Astrocyte of the spinal cord (primary cell): ENCODE measurements at places on chromosomes 5 and 9.
A peak's percentile ranks its signal among the peaks of the same experiment; 100 is the strongest.

DNA sequence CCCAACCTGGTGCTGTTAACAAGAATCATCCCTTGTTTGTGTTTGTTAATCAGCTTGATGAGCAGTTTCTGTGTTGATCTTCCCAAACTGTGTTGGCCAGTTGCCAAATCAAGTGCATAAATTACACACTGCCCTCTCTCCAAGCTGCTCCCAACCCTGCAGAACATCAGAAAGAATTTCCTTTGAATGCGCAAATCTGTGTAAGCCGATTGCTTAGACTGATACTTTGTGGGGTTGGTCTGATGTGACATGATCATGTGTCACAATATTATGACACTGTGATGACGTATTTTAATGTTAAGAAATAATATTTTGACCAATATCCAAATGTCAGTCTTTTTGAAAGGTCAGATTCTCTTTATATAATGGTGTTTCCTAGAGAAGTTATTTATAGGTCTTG is 766.4 kb upstream of the WWC1 start:
- DNase-seq, result no peak

- no peak for DNase-seq
Measured at GRCh38 chr9:18692268-18692667, 218.3 kb downstream of the ADAMTSL1 start.

DNA sequence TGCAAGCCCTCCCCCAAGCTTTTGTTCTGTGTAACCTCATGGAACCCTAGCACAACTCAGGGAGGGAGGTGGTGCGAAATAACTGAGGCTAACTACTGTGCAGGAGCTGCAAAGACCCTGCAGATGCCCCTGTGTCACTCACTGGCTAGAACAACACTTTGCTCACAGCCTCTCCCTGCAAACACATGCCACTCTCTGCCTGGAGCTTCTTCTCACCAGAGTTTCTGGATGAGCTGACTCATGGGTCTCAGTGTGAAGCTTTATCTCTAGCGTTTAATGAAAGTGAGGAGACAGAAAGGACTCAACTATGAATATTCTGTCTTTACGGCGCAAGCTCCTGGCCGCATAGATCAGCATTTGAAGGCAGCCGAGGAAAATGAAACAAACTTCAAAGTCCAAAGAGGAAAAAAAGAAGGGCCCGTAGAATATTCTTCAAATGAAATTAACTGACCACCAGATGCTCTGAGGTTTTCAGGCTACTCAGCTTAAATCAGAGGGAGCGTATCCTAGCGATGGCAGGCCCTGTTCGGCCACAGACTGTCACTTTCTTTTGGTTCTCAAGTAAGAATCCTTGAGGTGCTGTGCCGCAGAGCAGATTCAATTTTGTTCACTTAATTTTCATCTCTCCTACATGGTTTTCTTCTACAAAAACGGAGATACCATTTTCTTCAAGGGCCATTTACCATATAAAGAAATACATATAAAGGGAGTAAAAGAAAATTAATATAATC is 77.7 kb upstream of the TAS2R1 start:
- DNase-seq, result no peak

- peak; percentile 47 for DNase-seq
Measured at GRCh38 chr5:122882831-122883230, 37.4 kb downstream of the SNX24 start.

GRCh38 chr5:56251918-56252553 is 18.9 kb upstream of the ANKRD55 start:
- DNase-seq, result no peak

DNA sequence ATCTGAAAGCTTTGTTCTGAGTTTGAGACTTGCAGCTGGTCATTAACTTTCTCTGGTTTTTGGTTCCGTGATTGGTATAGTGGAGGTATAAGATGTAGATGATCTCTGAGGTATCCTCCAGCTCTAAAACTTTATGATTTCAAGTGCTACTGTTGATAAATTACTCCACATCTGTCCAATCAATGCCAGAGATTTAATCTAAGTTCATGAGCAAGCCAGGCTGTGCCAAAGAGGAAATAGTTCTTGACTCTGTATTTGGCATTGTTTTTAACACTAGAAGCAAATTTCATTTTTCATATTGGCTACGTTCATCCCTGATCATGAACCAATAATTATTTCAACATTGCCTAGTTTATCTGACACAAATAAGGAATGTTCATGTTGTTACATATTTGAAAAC is 28.5 kb upstream of the CHD1 start:
- DNase-seq, result no peak

DNA sequence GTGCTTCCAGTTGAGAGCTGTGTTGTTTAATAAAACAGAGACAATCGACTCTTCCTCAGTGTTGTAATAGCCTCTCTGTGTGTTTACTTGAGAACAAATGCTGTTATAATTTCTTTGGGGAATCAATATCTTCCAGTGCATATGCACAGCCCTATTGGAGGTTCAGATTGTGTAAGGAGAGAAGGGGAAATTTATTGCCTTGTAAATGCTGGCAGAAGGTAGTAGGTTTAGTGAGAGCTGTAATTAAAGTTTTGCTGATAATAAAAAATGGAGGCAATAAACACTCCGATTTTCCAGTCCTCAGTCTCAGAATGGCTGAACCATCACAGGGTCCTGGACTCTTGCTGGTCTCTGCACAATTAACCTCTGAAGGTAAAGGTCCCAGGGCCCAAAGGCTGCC is 128.3 kb downstream of the C5orf15 start:
- DNase-seq, result no peak

DNA sequence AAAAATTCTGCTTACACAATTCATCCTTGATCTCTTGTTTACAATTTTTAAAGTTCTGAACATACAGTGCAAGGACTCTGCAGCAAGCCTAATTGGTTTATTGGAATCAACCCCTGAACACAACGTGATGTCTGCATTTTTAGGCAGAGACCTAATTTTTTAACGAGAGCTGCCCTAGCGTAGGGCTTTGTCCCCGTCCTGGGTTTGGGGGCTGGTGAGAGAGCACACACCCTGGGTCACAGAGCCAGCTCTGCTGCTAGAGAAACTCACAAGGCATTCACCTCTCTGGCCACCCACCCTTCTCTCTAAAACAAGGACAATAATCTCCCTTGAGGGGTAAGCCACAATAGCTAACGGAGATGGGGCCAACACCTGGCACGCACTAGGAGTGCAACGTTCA is 28.2 kb downstream of the SH3PXD2B start:
- no peak for DNase-seq

- peak; percentile 43 for DNase-seq
Measured at GRCh38 chr5:68331192-68332079, 115.9 kb downstream of the PIK3R1 start.

- no peak for DNase-seq
Measured at GRCh38 chr5:16881251-16881650, 54.8 kb downstream of the MYO10 start.

- no peak for DNase-seq
Measured at GRCh38 chr5:177507596-177508220, 1.9 kb downstream of the DOK3 start.

- no peak for DNase-seq
Measured at GRCh38 chr9:131864531-131864930, 124.7 kb upstream of the RAPGEF1 start.

DNA sequence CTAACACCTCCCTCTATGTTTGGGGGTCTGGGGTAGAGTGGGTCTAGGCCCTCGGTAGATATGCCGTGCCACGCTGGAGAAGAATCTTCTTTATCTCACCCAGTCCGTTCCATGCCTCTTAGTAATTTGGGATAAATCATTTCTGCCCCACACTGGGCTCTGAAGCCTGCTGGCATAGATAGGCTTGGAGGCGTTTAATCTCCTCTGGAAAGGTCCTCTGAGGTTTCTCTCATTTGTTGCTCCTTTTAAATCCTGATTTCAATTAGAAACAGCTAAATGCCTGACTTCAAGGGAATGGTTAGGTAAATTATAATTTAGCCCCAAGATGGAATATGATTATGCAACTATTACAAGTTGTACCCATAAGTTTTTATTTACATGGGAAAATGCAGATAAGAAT is 57.8 kb upstream of the AKNA start:
- DNase-seq, result no peak

DNA sequence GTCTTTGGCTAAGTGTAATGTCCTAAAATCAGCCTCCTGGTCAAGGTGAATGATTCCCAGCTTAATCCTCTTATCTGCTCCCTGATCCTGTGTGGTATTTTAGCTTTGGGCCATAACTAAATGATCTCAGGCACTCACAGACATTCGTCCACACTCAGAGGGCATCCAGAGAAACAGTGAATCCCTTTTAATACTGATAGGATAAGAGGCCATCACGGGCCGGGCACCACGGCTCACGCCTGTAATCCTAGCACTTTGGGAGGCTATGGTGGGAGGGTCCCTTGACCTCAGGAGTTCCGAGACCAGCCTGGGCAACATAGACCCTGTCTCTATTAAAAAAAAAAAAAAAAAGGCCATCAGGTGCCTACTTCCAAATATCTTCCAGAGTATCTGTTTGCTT is 6.3 kb downstream of the PDCL start:
- DNase-seq, result no peak

GRCh38 chr9:38154501-38155421 is 85.7 kb upstream of the SHB start:
- DNase-seq, result no peak

GRCh38 chr9:72579190-72579589 is 57.8 kb downstream of the TMC1 start:
- peak; percentile 60 for DNase-seq

DNA sequence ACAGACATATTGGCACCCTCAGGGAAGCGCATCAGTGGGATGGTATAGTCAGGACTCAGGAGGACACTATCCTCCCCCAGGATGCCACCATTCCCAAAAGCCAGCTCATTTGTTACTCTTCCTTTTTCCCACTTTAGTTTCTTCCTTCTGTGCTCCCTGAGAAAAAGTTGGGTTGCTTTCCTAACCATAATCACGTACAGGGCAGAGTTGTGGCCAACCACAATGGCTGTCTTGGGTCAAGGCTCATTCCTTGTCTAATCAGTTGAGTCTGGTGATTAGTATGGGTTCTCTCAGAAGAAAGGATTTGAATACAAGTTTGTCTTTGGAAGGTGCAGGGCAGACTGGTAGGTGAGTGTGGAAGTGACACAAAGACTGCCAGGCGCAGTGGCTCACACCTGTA is 26.6 kb upstream of the ATP6V1G1 start:
- peak; percentile 6 for DNase-seq

DNA sequence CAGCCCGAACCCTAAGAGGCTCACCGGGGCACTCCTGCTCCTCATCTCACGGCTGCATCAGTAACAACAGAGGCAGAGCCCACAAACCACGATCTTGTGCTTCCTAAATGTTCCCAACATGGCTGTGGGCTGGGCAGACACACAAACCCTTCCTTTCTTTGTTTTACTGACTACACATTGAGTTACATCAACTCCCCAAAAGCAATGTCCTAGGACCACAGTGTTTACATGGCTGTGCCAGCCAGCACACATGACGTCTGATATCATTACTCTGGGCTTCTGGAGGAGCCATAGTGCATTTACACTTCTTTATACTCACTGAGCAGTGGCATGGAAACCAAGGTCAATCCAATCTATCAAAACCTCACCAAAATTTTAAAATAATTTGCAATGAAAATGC is 101.4 kb downstream of the LHFPL2 start:
- peak; percentile 59 for DNase-seq

GRCh38 chr9:79617395-79617794 is 45.6 kb downstream of the TLE4 start:
- peak; percentile 69 for DNase-seq

DNA sequence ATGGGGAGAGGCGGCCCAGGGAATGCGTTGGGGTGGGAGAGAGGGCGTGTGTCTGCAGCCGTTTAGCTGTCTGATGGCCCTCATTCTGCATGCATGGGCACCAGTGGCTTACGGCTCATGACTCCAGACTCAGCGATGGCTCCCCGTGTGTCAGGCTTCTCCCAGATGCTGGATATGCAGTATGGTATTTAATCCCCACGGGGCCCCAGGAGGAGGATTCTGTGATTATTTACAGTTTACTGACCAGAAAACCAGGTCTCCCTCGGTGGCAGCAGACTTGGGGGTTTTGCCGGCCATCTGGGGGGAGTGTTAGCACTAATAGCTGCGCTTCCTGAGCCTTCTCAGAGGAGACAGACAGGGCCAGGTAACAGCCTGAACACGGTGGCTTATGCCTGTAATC is 4.3 kb downstream of the PRDM12 start:
- DNase-seq, result no peak

DNA sequence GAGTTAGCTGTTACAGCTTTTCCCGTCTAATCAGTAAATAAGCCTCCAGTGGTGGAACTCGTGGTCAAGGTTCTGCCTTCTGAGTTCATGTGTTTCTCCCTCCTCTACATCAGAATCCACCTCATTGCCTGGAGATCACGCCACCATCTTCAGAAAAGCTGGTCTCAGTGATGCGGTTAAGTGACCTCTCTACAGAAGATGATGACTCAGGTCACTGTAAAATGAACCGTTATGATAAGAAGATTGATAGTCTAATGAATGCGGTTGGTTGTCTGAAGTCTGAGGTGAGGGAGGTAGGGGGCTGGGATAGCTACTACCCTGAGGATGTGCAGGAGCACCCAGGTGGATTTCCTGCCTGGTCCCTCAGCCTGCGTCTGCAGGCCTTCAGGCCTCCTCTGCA is 13.3 kb downstream of the ODF2 start:
- DNase-seq, result no peak

DNA sequence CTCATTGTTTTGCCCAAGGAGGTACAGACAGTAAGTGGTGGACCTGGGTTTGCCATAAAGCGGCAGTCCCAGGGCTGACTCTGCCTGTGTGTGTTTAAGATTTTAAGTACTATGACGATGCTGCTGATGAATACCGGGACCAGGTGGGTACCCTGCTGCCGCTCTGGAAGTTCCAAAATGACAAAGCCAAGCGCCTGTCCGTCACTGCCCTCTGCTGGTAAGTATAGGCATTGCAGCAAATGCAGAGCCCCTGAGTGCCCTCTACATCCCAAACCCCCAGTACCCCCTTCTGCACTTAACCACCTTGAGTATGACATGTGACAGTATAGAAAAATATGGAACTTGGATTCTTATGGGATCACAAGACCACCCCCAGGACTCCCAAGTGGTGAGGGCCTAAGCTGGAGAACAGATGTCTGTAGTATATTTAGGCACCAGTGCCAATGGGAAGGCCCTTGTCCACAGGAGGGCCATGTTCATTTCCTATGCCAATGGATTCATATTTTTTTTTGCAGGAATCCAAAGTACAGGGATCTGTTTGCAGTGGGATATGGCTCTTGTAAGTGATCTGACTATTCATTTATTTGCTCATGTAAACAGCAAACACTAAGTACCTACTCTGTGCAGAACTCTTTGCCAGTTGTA is 22.0 kb downstream of the ENHO start:
- peak; percentile 19 for DNase-seq

- peak; percentile 27 for DNase-seq
Measured at GRCh38 chr5:138230981-138231589, 18.0 kb upstream of the CDC23 start.

DNA sequence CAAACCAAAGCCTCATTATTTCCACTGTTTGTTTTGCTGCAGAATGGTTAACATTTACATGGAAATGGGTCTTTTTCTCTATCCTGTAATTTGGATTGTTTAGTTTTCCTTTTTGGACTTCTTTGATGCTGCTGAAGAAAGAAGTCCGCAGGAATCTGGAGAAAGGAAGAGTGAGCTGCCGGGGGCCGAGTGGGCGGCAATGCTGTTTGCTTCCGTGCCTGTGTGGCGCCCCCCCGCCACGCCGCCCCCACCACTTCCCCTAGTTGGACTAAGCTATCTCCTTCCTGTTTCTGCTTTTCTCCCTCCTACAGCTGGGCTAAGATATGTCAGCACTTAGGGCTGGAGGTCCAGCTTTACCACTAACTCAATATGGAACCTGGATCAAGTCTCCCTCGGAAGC is 39.7 kb downstream of the ACTL7B start:
- no peak for DNase-seq

GRCh38 chr5:142495531-142495930 is 170.7 kb upstream of the SPRY4 start:
- DNase-seq, result no peak
